ENCODE measurements at places on chromosomes 2 and 18.

DNA sequence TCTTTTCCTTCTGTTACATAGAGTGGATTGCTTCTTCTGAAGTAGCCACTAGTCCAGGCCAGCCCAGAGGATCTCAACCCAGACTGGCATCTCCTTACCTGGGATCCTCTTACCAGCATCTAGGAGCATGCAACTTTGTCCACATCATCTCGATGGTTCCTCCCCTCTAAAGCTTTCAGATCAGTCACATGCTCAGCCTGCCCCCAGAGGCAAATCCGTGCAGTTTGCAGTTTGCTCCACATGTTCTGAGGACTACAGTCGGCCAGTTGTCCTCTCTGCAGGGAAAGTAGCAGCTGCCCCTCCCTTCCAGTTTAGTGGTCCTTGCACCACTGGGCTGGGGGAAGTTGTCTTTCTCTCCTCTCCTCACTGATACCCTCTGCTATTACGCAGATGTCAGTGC lies 259.8 kb upstream of the APCDD1 start:
- no peak for DNase-seq

DNA sequence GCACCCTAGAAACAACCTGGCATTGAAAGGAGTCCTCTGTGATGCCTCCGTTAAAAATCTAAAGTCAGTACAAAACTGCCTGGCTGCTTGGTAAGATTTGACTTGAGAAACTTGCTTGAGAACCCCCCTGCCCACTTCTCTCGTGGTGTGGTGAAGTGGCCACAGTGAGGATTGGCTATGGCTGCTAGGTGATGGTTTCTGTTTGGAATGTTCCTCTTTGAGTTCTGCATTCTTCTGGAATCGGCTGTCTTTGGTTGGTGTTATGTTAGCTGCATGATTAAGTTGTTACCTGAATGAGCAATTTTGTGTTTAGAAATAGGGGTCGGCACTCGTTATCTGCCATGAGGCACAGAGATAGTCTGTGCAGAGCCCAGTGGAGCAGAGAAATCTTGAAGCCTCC lies 21.7 kb upstream of the SAG start:
- no peak for DNase-seq

DNA sequence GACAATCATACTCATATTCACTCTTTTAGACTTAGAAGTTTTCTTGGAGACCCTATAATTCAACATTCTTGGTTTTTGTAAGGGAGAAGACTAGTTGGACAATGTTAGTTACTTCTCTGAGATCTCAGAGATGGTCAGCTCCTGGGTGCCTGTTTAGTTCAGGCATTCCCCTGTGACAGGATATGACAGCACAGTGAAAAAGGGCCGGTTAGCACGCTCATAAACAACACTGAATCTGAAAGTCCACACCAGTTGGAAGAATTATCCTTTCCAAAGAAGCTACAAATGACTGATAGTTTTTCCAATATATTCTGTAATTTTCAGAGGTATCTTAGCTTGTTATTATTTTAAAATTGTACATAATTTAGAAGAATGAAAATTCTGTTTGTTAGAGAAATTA lies 75.7 kb downstream of the ADAM23 start:
- no peak for DNase-seq

GRCh38 chr2:39780825-39781600 lies 2.0 kb upstream of the THUMPD2 start:
- DNase-seq = no peak

DNA sequence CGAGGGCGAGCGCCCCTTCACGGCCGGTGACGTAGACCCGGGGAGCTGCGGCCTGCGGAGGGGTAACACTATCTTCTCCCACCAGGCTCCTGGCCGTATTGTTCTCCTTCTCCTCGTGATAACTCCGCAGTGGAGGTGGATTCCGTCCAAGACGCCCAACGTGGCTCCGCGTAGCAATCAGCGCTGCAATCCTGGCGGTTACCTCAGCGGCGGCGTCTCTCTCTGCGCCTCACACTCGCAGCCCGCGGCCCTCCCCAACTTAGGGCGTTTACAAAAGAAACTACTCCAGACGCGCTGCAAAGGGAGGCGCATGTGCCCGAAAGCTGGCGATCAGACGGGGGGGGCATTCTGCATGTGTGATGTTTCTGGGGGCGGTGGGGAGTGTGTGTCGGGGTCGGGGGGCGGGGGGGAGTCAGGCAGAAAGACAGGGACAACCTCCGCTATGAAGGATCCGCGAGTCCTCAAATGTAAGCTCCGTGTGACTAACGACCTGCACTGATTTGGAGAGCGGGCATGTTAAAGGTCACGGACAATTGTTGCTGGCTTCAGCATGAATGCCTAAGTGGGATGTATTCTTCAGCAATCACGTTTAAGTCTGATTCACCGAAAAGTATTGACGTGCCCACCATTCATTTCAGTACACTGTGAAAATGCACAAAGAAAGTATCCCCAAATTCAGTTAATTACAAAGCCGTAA lies 1.3 kb upstream of the ZNF516 start:
- no peak for DNase-seq

DNA sequence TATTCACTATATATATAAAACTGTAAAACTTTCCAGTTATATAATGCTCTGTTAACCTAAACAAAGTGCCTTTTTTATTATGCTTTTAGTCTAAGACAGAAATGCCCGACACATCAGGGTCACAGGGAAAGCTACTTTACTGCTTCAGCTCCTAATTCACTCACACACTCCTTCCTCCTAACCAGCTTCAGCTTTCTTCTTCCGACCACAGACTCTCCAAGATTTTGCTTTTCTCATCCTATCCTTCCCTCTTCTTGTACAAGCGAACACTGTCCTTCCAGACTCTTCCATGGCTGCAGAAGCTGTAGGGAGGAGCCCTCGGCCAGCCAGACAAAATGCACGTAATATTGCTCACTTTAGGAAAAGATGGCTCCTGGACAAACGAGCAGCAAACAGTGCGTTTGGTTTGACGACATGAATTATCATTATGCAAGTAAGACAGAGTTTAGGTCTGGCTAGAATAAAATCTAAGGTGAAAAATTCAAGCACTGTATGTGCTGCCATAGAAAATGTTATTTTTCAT lies 47.5 kb upstream of the HNRNPA3 start:
- no peak for DNase-seq

DNA sequence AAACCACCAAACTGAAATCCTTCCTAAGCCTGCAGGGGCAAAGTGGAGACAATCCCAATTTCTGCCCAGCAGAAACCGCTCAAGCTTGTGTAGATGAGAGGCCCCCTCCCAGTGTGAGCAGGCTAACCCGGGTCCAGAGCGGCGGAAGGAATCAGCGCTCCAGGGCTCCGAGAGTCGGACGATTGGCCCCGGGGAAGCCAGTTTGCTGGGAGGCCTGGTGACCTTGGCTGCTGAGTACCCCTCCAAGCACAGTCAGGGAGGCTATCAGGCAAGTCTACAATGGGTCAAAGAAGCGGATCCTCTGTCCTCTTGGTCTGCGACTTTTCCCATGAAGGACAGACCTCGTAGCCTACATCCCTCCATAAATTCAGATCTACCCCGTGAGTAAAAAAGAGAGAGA lies 16.8 kb upstream of the EN1 start:
- no peak for DNase-seq

GRCh38 chr18:63329431-63330145 lies 10.0 kb upstream of the BCL2 start:
- DNase-seq = no peak

GRCh38 chr2:102619414-102620319 lies at the start of gene SLC9A2:
SLC9A2 (plus strand) TSS chr2:102619553; CDS start chr2:102619849, 296 bp downstream.
- DNase-seq = no peak

DNA sequence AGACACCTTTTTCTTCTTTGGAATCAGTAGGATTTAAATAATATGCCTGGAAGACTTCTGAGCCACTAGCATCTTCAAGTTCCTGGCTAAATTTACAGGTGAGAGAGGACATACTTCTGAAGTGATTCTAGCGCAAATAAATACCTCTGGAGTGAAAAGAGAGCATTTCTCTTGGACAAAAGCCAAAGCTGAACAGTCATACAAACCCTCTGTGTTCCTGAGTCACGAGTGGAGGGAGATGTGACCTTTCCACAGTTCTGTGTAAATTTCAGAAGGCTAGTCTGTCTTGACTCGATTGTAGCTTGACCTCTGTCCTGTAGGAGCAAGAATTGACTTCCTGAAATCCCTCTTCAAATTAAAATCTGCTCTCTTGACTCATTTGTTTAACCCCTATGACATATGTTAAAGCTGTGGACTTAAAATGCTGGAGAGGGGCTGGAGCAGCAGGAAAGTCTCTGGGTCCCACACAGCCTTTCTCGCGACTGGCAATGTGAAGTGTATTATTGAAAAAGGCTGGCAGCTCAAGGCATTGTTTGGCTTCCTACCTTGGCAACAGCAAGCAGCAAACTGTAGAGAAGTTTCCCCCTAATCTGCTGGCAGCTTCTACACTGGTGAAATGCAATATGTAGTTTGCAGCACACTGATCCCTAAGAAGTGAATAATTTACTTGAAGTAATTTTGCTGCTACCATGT lies 79.6 kb upstream of the GCFC2 start:
- DNase-seq = no peak

DNA sequence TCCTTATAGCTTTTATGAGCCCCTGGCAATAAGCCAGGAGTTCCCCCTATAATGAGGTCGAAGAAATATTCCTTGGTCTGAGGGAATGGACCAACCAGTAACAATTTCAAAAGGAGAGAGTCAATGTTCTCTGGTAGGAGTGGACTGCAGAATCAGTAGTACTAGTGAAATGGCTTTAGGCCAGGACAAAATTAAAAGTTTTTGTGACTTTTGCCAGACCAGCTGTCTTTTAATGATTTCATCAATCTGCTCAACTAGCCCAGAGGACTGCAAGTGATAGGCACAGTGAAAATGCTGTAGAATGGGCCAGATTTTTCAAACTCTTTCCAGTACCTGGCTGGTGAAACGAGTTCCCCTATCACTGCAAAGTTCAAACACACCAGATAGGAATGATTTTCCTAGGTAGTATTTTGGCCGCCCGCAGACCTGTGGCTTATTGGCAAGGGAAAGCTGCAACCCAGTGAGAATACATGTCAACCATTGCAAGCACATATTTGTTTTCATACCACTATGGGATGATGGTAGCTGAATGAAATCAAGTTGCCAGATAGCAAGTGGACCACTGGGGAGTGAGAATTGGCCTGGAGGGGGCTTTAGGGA lies 45.5 kb downstream of the CERS6 start:
- no peak for DNase-seq

DNA sequence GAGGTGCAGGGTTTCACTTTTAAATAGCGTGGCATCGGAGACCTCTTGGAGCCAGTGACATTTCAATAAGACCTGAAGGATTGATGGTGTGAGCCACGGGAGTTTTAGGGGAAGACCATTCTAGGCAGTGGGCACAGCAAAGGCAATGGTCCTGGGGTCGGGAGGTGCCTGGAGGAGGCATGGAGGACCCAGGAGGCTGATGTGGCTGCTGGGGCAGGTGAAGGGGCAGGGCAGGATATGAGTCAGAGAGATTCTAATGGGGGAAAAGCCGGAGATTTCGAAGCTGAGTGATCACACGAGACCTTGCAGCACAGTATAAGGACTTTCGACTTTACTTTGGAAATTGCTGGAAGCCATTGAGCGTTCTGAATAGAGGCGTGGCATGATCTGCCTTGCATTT lies 79.6 kb upstream of the KCNE4 start:
- no peak for DNase-seq

DNA sequence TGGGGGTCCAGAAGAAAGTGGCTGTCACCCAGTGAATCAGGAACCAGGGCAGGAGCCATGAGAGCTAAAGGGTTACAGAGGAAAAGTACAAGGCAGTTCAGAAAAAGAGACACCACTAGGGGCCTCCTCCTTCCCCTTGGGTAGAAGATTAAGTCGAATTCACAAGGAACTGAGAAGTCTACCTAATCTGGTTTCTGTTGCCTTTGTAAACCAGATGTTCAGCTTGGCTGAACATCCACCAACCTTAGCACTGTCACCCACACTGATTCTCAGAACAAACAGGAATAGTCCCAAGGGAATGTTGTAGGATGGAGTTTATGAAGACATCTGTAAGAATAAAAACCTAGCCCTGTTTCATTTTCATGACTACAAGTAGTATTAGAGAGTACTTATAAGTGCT lies 90.4 kb upstream of the NOSTRIN start:
- DNase-seq = no peak

- no peak for DNase-seq
Measured at GRCh38 chr2:55049821-55050099, 491 bp downstream of the RTN4 start.

DNA sequence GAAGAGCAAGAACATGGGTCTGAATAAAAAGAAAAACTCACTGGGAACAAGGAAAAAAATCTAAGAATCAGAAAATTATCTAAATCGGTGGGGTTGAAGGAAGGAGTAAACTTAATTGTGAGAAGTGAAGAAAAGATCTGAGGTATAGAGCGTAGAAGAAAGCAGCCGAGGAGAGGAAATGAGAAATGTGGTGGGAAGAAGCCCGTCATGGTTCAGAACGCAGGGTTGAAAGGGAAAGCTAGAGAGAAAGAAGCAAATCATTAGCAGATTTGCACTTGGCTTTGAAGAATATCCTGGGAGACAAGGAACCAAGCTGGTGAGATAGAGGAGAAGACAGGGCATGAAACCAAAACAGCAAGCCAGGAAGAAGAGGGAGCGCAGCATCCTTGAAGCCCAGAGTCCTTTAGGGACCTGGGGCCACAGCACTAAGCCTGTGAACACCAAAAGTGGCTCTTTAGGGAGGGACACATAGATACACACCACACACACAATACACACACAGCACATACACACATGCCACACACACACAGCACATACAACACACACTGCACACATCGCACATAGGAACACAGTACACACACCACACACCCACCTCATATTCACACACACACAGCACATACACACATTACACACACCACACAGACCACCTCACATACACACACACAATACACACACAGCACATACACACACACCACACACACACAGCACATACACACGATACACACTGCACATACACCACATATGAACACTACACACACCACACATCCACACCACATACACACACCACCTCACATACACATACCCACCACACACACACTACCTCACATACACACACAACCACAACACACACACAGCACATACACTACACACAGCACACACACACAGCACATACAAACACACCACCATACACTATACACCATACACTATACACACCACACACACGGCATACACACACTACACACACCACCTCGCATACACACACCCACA lies 274.6 kb downstream of the ETAA1 start:
- no peak for DNase-seq

DNA sequence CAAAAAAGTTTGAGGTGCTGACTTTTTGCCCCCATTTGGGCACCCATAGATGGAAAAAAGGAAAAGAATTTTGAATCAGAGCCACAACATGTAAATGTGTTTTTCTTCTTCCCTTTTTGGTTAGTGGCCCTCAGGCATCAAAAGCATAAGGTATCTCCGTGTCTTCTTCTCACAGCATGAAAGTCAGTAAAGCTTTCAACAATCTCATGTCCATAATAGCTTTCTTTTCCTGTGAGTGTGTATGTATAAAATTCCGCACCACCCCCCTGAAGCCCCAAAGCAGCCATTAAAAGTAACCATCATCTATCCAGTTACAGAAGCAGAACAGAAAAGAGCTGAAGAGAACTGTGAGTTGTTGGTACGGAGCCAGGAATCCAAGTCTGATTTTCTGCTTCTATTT lies 1539.7 kb upstream of the ACVR2A start:
- DNase-seq = no peak
